A549 treated with Hydrocortisone at 1 μM for 4 hours (cell line): ENCODE measurements at places on chromosomes 6 and 20. TPM values are rescaled to one million over a fixed set of nuclear protein-coding genes. Genes with fewer than 3 reads are reported as not detected.

The DNAH8 gene
- not detected in 5 replicates for total RNA-seq

The TBX18 gene
- total RNA-seq, result 19.2 to 23.9 TPM (median 22.1 TPM) in 5 replicates

The AIF1 gene
- not detected in 5 replicates for total RNA-seq

The RPP40 gene
- total RNA-seq, result 20.9 to 28.7 TPM (median 22.5 TPM) in 5 replicates

The SEMG1 gene
- not detected in 5 replicates for total RNA-seq

The EYA4 gene
- total RNA-seq, result 8.0 to 11.6 TPM (median 9.4 TPM) in 5 replicates

The TNFRSF6B gene
- total RNA-seq, result 0.28 to 0.97 TPM (median 0.77 TPM) in 5 replicates

The ZGPAT gene
- total RNA-seq, result 25.1 to 27.5 TPM (median 27.0 TPM) in 5 replicates
